ENCODE measurements at places on chromosomes 1 and 21.

DNA sequence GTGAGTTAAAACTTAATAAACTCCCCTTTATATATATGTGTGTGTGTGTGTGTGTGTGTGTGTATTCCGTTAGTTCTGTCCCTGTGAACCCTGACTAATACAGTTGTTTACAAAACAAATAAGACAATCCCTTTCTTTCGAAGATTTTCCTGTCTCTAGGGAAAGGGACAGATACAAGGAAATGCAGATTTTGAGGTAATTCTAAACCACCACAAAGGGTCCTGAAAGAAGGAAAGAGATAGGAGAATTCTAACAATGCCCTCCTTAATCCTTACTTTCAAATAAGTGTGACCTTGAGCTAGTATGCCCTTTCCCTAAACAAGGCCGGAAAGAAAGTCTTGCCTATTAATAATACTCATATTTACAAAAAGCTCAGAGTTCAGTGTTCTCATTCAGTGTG lies 164.8 kb upstream of the COL11A1 start:
- no peak for DNase-seq

DNA sequence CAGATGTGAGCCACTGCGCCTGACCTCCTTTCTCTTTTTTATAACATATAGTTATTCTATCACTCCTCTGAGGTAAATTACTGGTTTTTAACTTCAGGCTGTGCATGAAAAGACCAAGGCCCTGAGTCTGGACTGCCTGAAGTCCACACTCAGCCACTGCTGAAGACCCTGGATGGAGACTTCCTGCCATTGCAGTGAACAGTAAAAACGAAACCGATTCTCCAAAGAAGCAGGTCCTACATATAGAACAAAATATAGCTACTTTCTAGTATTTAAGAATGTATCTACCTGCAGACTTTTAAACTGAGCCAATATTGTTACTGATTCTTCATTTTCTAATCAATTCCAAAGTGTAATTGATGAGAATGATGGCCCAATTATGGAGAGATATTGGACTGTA lies 232.8 kb downstream of the CHRM3 start:
- no peak for DNase-seq

GRCh38 chr1:101235216-101235695 lies 1.6 kb upstream of the S1PR1 start:
- DNase-seq: peak; percentile 1

DNA sequence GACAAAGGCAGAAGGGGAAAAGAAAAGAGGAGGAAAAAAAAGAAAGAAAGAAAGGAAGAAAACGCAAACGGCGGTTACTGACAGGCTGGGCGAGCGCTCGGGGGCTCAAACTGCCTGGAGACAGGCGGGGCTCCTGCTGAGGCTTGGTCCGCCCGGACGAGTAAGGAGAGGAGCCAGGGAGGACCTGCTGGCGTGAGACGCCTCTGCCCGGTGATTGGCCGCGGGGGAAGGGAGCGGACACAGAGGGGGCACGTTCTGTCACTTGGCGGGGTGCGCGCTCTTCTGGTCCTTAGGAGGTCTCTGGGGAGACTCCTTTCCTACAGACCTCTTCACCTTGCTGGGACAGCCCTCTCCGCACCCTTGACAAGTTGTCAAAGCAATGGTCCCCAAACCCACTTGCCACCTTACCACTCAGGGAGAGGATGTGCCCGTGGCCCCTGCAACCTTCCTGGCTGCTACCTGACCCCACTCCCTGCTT lies 791 bp upstream of the PIK3R3 start:
- DNase-seq: no peak

Measured in GM23248 (cell line).